Bronchial epithelial cell (primary cell): ENCODE measurements at places on chromosomes 6 and 20. TPM values are rescaled to one million over a fixed set of nuclear protein-coding genes. Genes with fewer than 3 reads are reported as not detected.

DNA sequence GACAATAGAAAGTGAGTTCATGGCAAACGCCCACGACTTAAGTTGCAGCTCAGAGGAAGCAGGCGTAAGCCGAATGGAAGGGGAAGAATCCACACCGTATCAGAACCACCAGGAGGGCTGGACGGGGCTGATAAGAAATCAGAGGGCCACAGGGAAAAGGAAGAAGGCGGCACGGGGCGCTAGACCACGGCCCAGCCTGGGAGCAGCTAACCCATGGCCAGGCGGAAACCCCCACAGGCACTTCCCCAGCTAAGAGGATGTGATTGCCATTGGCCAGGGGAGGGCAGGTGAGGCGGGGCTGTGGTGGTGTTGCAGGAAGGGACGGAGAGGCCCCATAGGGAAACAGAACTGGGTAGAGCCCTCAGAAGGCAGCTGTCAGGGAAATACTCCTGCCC lies 174.0 kb upstream of the AFDN start:
- DNase-seq: no peak

DNA sequence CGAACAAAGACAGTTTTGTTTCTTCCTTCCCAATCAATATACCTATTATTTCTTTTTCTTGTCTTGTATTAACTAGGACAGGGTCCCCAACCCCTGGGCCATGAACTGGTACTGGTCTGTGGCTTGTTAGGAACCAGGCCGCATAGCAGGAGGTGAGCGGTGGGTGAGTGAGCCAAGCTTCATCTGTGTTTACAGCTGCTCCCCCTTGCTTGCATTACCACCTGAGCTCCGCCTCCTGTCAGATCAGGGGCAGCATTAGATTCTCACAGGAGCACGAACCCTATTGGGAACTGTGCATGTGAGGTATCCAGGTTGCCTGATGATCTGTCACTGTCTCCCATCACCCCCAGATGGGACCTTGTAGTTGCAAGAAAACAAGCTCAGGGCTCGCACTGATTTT lies 151.9 kb downstream of the CDKAL1 start:
- DNase-seq: no peak

- no peak for DNase-seq
These were observed 8.8 kb downstream of the MDFI start for GRCh38 chr6:41647061-41647511.

- DNase-seq: no peak
These were observed 147.1 kb downstream of the PRL start for GRCh38 chr6:22149501-22150367.

GRCh38 chr20:18057101-18057993 lies at the start of gene OVOL2:
OVOL2 (minus strand) TSS chr20:18057916; CDS start chr20:18057634, 282 bp downstream.
- peak; percentile 86 for DNase-seq

The DCDC2 gene
- under 0.01 and 0.13 TPM in 2 replicates for total RNA-seq

GRCh38 chr6:139863964-139864363 lies 489.5 kb upstream of the CITED2 start:
- DNase-seq: no peak

DNA sequence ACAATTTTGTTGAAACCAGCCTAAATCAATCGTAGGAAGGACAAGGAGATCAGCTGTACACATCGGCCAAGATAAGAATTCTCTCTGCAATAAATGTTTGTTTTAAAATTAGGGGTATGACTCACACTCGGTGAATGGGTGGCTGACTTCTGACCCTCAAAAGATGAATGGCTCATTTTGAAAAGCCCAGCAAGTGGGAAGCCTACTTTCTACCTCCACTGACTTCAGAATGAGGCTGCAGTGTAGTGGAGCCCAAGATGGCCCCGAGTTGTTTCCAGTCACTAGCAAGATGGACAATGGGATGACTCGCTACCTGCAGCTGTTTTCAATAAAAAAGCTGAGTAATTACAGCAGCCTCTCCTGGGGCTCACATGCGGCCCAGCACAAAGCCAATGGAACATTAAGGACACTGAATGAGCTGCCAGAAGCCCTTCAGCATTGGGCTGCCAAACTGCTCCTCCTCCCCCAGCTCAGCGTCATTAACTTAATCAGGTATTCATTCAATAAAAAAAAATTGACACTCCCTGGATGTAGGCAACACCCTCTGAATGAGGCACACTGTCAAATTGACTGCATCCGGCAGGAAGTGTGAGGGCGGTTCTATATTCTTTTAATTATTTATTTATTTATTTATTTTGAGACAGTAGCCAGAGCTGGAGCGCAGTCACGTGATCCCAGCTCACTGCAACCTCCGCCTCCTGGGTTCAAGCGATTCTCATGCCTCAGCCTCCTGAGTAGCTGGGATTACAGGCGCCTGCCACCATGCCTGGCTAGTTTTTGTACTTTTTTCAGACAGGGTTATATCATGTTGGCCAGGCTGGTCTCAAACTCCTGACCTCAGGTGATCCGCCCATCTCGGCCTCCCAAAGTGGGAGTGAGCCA lies 107.3 kb downstream of the GMPR start:
- DNase-seq: peak; percentile 58

The YIPF3 gene
- total RNA-seq: 62.3 and 83.2 TPM in 2 replicates

The PDE7B gene
- total RNA-seq: under 0.01 and 0.53 TPM in 2 replicates

DNA sequence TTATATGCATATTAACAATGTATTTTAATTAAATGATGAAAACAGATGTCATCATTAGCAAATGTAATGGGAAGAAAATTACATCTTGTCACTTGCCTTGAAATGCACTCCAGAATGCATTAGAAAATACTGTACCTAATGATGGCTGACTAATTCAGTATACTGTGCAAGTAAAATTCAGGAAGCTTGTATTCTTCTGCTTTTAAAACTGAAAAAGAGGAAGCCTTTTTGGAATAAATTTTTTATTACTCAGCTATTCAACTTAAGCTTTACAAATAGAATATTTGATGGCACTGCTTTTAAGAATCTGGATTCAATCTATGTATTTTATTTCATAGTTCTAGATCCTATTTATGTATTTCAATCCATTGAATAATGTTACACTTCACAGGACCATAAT lies 195.5 kb downstream of the RIMS1 start:
- DNase-seq: no peak
